Omental fat pad (tissue), 4 donors: ENCODE measurements at places on chromosomes 6 and 20.

GRCh38 chr6:43978473-43979346 lies 148.5 kb downstream of the MRPL14 start:
- peak; percentile 21 for DNase-seq

DNA sequence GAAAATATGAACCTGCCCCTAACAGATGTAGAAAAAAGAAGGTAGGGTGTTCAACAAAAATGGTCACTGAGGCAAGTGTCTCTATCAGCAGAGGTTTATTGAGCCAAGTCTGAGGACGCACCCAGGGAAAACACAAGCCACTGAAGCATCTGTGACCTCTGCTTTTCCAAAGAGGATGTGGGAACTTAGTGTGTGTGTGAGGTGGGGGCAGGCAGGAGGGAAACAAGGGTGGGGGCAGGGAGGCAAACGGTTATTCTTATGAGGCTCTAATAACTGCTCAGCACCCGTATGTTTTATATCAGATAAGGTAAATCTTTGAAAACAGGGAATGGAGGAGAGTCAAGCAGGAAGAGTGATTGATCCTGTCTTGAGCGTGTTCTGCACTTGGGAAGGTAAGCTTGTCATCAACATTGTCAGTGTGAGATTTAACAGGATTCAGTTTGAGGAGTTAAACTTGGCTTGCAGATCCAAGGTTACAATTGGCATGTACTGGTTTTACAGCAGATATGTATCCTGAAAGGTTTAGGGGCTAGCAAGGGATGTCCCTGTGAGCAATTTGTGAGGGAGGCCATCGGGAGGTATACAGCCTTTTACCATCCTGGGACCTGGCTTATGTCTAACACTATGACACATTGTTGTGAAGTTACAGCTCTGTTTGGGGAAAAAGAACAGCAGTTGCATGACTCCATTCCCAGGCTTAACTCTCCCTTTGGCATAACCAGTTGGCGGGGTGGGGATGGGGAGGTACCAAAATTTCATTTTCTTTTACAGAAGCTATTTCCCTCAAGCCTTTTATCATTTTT lies 33.7 kb downstream of the NINL start:
- DNase-seq, result no peak

DNA sequence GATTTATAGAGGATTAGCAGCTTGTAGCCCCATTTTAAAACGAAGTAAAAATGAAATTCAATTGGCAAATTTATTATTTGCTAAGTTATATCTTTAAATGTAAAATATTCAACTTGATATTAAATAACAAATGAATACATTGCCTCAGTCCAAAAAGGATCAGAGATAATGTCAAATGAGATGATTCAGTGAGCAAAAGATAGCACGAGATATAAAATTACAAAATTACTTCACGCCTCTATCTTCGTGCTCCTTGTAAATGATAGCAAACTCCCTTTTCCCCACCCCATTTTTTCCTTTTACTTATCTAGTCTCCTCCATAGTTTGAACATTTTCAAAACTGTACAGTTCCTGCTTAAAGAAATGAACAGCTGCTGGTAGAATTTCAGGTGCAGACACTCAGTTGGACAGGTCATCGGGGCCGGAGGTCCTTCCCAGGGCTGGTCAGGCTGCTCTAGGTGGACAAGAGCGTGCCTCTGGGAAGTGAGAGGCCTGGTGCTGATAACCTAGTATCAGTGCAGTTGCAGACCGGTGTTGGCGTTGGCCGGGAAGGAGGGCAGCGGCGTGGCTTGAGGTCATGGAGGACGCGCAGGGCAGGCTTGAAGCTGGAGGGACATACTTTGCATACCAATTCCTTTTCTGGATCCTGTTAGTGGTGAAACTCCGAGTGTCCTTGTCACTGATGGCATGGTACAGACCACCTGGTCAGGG lies 83.9 kb downstream of the CDC5L start:
- no peak for DNase-seq

DNA sequence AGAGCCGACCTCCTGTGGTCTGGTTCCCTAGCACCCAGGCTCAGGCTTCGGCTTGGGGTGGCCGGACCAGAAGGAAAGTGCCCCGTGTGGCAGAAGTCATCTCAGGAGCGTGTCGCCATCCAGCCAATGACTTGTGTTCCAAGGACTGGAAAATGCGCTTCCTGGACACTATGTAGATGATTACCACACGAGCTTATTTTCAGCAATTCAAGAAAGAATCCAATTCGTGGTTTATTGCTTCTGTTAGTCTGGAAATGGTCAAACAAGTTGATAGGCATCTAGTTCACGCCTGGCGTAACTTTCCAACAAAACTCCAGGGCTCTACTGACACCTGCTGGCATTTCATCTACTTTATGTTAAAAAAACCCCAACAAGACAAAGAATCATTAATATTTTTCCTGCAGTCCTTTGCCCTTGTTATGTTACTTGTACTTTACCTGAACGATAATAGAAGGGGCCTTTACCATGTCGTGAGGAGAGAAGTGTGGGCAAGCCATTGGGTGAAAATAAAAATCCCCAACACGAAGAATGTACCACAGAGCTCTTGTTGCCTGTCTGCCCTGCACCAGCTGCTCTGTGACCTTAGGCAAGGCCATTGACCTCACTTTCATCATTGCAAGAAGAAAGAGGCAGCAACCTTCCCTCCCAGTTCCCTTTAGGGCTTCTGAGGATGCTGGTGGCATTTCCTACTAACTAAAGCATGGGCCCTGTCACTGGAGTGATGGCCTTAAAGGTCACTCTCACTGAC lies 154.7 kb upstream of the LAMP5 start:
- DNase-seq, result no peak

DNA sequence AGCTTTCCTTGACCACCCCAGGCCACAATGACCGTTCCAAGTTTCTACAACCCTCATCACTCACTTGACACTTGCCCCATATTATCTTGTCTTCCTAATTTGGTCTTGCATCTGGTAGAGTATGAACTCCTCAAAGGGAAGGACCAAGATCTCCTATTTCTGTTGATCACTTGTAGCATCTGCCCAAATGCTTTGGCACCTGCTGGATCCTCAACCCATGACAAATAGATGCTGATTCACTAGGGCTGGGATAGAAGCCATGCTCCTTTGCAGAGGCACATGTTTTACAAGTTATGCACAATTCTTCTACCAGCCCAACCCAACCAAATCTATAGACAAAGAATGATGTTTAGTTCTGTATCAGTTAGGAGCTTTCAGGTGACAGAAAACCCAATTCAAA lies 110.7 kb downstream of the UNC5CL start:
- DNase-seq, result no peak

GRCh38 chr6:106918115-106918514 lies 56.4 kb downstream of the CD24 start:
- no peak for DNase-seq

DNA sequence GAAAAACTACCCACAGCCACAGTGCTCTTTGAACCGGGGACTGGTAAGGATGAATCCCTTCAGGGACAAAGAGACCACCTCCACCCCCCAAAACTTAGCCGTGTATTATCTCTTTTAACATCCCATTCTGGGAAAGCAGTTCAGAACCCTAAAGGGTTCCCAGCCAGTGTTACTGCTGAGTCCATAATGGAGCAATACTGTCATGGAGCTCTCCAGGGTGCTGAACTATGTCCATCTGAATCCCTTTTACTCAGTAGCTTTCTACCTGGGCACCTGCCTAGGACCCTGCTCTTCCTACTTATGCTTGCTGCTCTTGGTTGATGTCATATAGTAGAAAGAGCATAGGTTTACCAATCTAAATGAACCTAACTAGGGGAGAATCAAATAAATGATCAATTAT lies 22.3 kb upstream of the SAYSD1 start:
- no peak for DNase-seq

- DNase-seq, result no peak
Observed at GRCh38 chr20:44400671-44400969, 45.1 kb downstream of the HNF4A start.

- no peak for DNase-seq
Observed at GRCh38 chr6:32045811-32046449, 7.7 kb downstream of the CYP21A2 start.

DNA sequence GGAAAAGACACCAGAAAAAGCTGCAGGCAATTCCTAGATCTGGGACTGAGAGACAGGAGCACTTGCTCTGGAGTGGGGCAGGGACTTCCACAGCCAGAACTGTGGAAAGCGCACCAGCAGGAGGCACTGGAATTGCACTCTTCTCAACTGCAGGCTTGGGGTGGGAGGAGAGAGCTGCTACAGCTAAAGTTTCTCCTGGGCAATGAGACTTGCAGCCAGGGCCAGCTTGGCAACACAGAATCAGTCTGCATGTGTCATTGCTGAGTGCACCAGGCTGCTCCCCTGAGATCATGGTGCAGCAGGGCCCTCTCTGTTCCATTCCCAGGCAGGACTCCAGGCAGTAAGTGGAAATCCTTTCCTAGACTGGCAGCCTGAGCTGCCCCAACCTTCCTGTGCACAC lies 145.8 kb downstream of the INSM1 start:
- DNase-seq, result no peak

DNA sequence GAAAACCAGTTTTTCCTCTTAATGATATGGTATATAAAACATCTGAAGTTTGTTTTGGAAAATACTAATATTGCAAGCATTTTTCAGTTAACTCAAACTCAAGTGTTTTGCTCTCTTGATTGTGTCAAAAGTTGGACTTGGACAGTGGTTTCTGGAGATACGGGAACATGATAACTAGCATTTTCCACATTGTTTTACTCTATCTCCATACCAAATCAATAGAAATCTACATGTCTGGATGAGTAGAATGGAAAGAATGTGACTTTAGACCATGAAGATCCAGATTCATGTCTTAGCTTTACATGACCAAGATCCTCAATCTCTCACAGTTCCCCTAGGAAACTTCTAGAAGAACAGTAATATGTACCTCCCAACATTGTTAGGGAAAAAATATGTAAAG lies 22.2 kb upstream of the FBXO30 start:
- DNase-seq, result no peak

- no peak for DNase-seq
Observed at GRCh38 chr6:146590492-146590891, 8.3 kb upstream of the ADGB start.

GRCh38 chr20:22686097-22686496 lies 101.7 kb upstream of the FOXA2 start:
- no peak for DNase-seq

DNA sequence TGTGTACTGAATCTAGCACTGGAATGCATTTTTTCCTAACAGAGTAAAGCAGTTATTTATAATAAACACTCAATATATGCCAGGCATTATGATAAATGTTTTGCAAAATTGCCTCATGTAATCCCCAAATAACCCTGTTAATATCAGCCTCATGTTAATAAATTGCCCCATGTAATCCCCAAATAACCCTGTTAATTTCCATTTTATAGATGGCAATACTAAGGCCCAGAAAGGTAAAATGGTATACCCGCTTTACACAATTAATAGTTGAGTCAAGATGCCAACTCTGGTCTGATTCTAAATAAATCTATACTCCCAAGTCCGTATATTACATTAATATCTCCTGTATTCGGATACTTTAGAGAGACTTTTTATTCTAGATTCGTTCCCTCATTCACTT lies 6.3 kb downstream of the MYB start:
- DNase-seq, result no peak

DNA sequence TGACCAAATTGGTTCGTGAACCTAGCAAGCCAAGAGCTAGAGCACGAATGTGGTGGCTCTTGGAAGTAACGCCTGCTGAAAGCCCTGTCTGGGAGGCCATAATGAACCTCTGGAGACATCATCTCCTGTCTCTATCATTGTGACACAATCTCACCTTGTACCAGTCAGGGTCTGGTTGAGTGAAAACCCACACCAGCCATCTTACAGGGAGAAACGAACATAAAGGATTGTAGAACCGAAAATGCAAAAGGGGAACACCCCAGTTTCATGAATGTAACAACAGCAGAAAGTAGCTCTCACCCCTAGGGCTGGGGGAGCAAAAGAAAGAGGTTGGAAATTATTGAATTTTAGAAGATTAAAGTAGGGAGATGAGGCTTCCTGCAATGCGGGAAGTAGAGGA lies 50.9 kb upstream of the TAB2 start:
- DNase-seq, result no peak

GRCh38 chr6:82862543-82862942 lies 203.1 kb downstream of the UBE3D start:
- DNase-seq, result no peak

- DNase-seq, result no peak
Observed at GRCh38 chr6:108914235-108915022, 66.2 kb downstream of the ARMC2 start.
